CD4-positive, CD25-positive, alpha-beta regulatory T cell (primary cell): ENCODE measurements at places on chromosomes 2 and 18.

- no peak overlapping the region for H3K27ac ChIP-seq
- H3K4me3 ChIP-seq = no peak overlapping the region
- H3K36me3 ChIP-seq = no peaks in the 10 kb centered on the region
- no peaks in the 10 kb centered on the region for H3K27me3 ChIP-seq
- DNase-seq = no peak
Measured at GRCh38 chr2:241798081-241798630, 10.8 kb upstream of the NEU4 start.

GRCh38 chr2:215817046-215817445 lies 196.3 kb downstream of the MREG start:
- no peak overlapping the region for H3K4me3 ChIP-seq
- peaks cover 6% of the 10 kb centered on the region for H3K27me3 ChIP-seq
- no peaks in the 10 kb centered on the region for H3K4me1 ChIP-seq
- no peak for DNase-seq
- no peaks in the 10 kb centered on the region for H3K36me3 ChIP-seq
- H3K27ac ChIP-seq = no peak overlapping the region

DNA sequence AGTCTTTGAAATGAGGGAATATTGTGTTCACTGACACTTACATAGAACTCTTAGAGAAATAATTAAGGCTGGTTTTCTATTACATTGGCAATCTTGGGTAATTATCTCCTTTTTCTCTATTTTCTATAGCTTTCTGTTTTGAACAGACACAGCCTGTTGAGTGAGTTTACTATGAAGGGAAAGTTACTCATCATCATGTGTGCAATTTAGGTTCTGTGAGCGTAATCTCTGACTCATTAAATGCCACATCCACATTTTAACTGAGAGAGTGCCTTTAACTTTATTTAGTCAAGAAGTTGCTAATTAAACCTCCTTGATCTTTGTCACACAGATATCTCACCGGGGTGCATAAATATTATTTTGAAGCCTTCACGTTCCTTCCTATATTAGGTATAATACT lies 174.0 kb upstream of the SLC8A1 start:
- no peak overlapping the region for H3K4me3 ChIP-seq
- no peaks in the 10 kb centered on the region for H3K4me1 ChIP-seq
- H3K27me3 ChIP-seq = no peaks in the 10 kb centered on the region
- no peaks in the 10 kb centered on the region for H3K36me3 ChIP-seq
- H3K27ac ChIP-seq = no peak overlapping the region
- no peak for DNase-seq

DNA sequence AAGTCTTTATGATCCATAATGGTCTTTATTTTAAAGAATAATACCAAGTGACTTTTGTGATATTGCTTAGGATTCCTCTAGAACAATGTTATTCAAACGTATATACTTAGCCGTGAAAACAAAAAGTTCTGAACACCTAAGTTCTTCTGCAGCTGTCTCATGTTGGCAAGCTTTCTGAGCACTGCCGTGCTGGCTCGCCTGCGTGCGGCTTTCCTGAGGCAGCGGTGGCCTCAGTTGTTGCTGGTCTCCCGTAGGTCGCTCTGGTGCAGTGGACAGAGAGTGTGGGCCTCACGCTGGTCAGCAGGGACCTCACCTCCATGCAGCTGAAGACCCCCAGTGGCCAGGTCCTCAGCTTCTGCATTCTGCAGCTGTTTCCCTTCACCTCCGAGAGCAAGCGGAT lies 66.8 kb upstream of the NFATC1 start:
- DNase-seq = no peak
- no peaks in the 10 kb centered on the region for H3K4me1 ChIP-seq
- no peak overlapping the region for H3K27ac ChIP-seq
- peaks cover 35% of the 10 kb centered on the region for H3K36me3 ChIP-seq

GRCh38 chr18:22650247-22650646 lies 232.5 kb upstream of the CTAGE1 start:
- no peaks in the 10 kb centered on the region for H3K27me3 ChIP-seq
- H3K4me3 ChIP-seq = no peak overlapping the region
- DNase-seq = no peak
- no peak overlapping the region for H3K27ac ChIP-seq

DNA sequence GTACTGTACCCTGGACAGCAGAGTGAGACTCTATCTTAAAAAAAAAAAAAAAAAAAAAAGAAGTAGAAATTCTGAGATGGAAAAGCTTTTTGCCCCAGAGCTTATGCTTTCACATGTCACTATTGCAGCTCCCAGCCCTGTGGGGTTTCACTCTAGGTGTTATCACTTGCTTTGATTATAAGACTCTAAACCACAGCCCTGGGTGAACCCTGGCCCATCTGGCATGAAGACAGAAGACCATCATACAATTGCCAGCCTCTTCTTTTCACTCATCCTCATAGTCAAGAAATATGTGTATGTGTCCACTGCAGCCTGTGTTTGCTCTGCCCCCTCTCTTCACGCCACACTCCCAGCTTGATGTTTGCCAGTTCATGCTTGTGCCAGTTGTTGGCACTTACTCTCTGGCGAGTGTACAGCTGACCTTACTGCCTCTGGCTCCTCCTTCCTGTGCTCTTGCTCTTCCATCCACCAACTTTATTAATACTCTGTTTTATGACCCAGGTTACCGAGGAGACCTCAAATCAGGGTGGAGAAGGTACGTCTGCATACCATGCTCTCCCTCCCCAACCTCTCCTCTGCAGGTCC lies 136.7 kb upstream of the NCK2 start:
- no peaks in the 10 kb centered on the region for H3K4me1 ChIP-seq
- no peak for DNase-seq
- no peak overlapping the region for H3K27ac ChIP-seq
- H3K27me3 ChIP-seq = no peaks in the 10 kb centered on the region
- H3K36me3 ChIP-seq = no peaks in the 10 kb centered on the region

DNA sequence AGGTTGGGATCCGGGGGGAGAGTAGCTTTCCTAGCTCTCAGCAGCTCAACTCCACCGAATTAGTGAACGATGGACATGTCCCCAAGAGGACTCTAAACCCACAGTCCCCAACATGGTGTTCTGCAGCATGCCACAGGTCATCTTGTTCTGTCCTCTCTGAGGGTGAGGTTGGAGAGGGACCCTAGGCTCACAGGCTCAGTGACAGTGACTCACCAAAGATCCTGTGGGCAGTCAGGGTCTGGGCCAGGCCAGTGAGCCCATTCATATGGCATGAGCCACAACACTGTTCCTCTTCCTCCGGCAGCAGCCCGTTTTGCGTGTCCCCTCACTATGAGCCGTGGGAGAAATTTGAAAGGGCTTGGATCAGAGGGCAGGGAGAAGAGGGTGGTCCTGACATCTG lies 2.8 kb upstream of the SLC20A1 start:
- H3K27me3 ChIP-seq = no peaks in the 10 kb centered on the region
- H3K27ac ChIP-seq = no peak overlapping the region
- no peak for DNase-seq
- peaks cover 26% of the 10 kb centered on the region for H3K4me1 ChIP-seq

DNA sequence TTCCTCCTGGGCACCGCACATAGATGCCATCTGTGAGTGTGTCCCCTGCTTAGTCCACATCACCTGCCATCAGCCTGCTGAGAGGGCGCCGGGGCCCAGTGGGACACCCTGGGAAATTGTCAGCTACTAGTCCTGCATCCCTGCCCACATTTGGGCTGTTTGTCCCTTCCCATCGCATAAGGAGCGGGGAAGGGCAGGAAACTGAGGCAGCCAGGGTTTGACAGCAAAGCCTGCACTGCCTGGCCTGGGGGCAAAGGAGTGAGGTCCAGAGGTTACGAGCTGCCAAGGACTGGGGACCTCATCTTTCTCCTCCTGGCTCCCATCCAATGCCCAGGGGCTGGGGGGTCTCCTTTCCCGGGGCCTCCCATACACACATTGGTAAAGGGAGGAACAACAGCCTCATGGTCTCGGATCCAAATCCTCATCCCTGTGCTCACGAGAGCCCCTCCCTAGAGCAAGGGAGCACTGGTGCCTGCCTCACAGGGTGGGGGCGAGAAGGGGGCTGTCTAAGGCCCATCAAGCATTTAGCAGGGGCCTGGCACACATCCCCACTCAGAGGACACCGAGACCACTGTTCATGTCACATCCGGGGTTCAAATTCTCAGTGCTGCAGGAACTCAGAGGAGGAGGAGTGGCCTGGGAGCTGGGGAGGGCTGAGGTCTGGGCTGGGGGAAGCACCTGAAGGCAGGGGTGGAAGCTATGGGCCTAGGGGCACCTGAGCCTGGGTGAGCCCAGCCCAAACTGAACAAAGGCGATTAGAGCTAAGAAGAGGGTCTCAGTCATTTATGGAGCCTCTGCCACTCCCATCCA lies 113.8 kb downstream of the SMAD7 start:
- H3K27me3 ChIP-seq = no peaks in the 10 kb centered on the region
- no peaks in the 10 kb centered on the region for H3K36me3 ChIP-seq
- DNase-seq = no peak

GRCh38 chr18:6017171-6017570 lies 121.8 kb upstream of the TMEM200C start:
- H3K36me3 ChIP-seq = no peaks in the 10 kb centered on the region
- H3K27me3 ChIP-seq = no peaks in the 10 kb centered on the region
- H3K27ac ChIP-seq = no peak overlapping the region
- H3K4me3 ChIP-seq = no peak overlapping the region

DNA sequence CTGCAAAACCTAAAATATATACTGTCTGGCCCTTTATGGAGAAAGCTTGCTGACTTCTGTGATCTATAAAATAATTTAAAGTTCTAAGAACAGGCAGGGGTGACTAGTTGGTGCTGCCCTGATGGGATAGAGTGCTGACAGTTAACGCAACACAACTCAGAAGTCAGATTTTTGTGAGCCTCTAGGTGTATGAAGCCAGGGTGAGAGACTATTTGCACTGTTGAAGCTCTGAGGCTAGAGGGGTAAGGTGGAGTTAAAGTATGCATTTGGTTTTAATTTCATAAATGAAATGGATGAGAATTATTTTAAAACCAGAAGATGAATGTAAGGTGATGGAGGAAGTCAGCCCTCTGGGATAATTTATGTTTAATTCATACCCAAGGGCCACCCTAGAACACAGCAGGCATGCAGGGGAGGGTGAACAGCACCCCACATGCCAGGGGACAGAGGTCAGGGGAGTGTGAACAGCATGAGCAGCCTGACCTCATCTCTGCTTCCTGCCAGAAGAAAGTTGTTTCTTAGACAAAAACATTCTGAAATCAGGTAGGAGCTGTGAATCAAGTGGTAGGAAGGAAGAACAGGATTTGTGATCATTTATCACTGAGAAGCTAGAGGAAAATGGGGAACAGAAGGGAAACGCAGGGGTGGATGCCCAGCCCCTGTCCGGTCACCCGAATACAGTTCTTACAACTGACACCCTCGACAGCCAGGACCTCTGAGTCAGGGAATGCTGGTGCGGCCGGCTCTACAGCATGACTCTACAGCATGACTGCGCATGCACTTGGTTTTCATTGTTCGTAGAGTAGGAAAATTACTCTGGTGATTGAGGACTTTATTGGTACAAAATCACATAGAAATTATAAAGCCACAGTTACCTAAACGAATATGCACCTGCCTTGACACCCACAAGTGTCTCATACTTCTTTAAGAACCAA lies 93.1 kb downstream of the MBP start:
- H3K4me3 ChIP-seq = no peak overlapping the region
- peaks cover 13% of the 10 kb centered on the region for H3K4me1 ChIP-seq
- H3K36me3 ChIP-seq = peaks cover 45% of the 10 kb centered on the region
- no peak overlapping the region for H3K27ac ChIP-seq

DNA sequence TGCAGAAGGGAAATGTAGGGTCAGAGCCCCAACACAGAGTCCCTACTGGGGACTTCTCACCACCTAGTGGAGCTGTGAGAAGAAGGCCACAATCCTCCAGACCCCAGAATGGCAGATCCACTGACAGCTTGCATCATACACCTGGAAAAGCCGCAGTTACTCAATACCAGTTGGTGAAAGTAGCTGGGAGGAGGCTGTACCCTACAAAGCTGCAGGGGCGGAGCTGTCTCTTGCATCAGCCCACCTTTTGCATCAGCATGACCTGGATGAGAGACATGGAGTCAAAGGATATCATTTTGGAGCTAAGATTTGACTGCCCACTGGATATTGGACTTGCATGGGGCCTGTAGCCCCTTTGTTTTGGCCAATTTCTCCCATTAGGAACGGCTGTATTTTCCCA lies 237.3 kb downstream of the CALCRL start:
- no peaks in the 10 kb centered on the region for H3K27me3 ChIP-seq
- no peak overlapping the region for H3K27ac ChIP-seq
- H3K4me1 ChIP-seq = no peaks in the 10 kb centered on the region
- DNase-seq = no peak

DNA sequence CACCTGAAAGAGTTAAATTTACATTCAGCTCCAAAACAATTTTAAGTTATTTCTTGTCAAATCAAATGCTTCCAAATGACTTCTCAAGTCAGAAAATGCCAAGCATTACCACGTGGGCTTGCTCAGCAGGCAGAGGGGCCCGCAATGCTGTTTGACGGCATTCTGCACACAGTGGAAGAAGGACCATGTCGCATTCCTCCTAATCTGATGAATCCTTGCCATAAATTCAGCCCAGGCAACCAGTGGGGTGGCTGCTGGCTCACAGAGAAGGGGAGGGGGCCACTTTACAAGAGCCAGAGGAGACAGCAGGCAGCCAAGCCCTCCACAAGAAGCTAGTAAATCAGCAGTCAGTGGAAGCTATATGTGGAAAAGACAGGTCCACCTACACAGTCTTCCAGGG lies 56.7 kb downstream of the OSR1 start:
- H3K27ac ChIP-seq = no peak overlapping the region
- no peaks in the 10 kb centered on the region for H3K36me3 ChIP-seq
- DNase-seq = no peak
- H3K27me3 ChIP-seq = no peaks in the 10 kb centered on the region
- H3K4me1 ChIP-seq = no peaks in the 10 kb centered on the region

DNA sequence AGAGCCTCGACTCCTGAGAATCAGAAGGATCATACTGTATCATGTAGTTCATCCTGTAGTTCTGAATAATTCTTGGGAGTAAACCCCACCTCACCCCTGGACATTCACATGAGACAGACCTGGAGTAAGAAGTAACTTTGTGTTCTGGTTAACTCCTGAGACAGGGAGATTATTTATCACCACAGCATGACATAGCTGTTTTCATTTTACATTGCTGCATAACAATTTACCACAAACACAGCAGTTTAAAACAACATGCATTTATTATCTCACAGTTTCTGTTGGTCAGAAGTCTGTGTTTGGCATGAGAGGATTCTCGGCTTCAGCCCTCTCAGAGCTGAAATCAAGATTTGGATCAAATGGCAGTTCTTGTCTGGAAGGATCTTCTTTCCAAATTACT lies 855.8 kb upstream of the FANCL start:
- H3K27me3 ChIP-seq = no peaks in the 10 kb centered on the region
- H3K4me1 ChIP-seq = no peaks in the 10 kb centered on the region
- H3K27ac ChIP-seq = no peak overlapping the region
- no peak overlapping the region for H3K4me3 ChIP-seq
